NCI-H446 (cell line): ENCODE measurements at places on chromosomes 6 and 20.

DNA sequence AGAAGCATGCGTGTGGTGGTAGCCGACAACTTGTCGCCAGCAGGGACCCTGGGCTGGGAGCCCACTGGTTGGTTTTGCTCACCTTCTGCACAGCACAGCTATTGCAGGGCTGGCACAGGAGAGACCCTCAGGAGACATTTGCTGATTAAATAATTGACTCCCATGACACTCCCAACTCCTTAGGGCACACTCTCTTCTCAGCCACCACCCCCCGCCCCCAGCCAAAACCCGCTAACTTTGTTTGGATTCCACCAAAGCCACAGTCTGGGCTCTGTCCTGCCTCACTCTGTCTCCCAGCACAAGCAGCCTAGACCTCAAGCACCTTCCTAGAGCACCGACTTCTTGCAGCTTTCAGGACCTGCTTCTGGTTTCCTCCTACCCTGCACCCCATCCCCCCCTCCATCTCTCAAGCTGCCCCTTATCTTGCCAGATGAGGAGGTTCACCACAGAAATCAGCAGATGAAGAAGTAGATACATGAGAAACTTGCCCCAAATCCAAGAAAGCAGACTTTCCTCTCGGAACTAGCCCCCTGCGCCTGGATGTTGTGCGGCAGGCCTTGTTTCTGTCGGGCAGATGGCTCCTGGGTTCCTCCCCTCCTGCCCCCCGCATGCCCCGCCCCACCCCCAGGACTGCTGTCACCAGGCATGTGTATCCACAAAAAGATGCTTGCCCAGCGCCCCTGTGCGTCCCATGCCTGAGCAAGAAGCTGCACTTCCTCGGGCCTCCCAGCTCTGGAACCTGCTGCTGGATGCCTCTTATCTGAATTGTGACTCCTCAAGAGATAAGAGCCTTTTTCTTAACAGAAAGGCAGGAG lies 35.0 kb upstream of the CD93 start:
- no peak for DNase-seq

DNA sequence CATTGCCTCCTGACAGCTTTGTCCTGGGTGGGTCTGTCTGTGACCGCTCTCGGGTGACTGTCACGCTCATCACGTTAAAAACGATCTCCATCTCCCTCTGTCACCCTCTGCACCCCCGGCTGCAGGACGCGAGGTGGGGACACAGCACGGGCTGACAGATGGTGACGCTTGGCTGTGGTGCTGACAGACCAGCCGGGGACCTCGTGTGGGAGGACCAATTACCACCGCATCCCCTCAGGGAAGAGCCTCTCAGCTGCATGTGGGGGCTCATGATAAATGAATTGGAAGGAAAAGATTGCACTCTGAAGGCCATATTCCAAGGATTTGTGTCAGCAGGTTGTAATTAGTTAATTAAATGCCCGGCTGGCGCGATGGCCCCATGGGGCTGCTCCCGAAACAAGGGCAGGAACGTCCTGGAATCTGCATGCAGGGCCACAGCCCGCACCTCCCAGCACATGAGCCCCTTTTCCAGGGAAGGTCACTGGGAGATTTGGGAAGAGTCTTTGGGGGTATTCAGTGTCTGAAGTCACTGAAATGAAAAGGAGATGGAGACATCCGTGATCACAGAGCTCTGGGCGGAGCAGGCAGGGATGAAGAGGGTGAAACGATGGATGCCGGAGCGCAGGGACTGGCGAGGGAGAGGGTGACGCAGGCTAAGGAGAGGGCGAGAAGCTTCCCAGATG lies 87.1 kb downstream of the ERMARD start:
- DNase-seq: no peak

DNA sequence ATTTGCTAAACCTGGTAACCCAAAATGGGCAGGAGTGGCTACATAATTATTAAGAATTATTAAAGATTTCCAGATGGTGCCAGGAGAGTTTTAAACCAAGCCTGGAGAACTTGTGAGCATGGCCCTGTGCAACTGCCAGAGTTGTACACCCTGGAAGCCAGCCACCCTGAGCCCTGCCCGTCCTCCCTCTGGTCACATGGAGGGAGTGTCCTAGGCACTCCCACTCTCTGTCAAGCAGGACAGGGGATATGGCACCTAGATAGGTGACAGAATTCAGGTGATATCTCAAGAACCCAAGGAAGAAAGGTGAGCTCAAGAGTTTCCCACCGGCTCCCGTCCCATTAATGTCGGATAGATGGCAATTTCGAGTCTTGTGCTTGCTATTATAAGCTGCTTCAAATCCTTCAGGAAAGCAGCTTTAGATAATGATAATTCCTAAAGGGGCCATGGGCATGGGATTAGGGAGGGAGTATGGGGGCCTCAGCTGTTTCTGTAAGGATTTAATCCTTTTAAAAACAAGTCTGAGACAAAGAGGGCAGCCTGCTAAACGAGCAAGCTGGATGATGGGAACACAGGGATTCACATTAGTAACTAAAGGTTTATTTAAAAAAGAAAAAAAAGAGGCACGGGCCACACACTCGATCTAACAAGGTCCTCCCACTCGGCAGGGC lies 169.1 kb downstream of the BMP7 start:
- no peak for DNase-seq

DNA sequence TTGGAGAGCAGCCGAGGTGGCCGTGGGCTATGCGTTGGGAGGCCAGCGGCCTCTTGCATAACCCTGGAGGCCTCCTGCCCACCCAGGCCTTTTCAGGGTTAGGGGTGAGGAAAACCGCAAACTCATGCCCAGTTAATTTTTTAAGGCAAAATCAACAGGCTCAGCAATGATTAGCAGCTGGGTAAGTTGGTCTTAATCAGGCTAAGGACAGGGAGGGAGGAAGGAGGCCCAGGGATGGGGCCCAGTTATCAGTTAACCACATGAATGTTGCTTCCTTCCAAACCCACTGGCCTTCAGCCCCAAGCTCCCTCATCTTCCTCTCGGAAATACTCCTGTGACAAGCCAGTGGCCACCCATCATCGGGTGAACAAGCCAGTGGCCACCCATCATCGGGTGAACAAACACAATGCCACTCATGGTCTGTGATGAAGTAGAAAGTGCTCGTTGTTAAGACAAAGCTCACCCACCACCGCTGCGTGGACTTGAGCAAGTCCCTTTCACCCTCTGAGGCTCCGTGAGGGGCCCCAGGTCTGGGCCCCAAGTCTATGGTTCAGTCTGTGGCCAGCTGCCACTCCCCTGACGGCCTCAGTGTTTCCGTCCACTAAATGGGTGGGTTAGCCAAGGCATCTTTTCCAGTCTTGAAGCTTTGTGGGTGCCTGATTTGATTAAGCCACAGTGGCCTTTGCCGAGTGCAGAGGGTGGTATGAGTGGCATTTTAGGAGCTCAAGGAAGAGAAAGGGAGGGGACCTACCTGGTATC lies 39.4 kb downstream of the HNF4A start:
- DNase-seq: no peak

DNA sequence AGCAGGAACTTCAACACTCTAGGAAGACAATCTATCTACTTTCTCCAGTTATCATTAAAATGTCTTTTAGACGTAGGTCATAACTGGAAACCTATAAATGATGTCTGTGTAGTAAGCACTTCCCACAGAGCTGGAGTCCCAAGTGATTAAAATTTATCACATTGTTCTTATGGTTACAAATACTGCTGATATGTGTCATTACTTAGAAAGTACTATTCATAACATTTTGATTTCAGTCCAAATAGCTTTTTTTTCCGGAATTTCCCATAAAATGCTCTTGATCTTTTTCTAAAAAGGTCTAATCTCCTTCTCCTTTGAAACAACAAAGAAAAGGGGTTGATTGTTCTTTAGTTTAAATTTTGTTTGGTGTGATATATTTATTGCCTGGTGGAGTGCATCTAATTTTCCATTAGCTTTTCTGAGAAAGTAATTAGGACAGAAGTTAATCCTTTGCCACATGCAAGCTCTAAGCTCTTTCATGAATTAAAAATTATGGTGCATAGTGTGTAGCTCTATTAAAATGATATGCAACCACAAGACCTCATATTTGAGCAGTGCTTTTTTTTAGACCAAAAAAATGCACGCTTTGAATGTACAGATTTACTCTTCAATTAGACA lies 132.7 kb upstream of the TCF21 start:
- DNase-seq: no peak
